ENCODE measurements at places on chromosomes 13 and 19.

- DNase-seq, result no peak
Observed at GRCh38 chr19:7637374-7638256, 705 bp downstream of the STXBP2 start.

DNA sequence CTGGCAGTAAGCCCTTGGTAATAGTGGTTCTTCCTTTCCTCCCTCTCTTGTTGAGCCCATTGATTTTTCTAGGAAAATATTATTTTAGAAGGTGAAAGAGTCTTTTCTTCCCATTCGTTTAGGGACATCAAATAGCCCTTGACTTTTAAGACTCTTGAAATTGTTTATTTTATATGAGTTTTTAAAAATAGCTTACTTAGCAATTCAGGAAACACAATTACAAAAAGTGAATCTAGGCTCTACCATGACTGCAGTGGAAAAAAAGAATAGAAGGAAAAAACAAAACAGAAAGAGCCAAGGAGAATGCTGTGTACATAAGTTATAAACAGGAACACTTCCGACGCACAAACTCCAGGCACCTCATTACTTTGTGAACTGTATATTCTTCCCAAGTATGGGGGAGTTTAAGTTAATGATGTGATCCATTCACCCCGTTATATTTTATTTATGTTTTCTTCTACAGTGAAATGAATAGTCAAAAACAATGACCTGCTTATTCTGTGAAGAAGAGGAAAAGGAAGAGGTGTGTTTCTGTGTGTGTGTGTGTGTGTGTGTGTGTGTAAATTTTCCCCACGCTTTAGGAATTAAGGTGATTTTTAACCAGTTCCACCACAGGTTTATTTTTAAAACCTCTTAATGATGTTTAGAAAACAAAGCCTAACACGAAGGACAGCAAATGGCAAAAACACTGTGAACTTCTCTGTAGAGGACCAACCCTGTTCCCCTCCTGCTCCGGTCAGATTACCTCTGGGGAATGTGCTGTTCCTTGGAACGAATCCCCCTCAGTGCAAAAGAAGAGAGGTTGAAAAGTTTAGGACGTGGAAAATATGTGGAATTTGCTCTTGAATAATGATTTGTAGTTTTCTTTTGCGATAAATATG lies 266.3 kb downstream of the KLF5 start:
- no peak for DNase-seq

GRCh38 chr19:1465191-1466016 lies 13.6 kb downstream of the C19orf25 start:
- DNase-seq, result no peak

DNA sequence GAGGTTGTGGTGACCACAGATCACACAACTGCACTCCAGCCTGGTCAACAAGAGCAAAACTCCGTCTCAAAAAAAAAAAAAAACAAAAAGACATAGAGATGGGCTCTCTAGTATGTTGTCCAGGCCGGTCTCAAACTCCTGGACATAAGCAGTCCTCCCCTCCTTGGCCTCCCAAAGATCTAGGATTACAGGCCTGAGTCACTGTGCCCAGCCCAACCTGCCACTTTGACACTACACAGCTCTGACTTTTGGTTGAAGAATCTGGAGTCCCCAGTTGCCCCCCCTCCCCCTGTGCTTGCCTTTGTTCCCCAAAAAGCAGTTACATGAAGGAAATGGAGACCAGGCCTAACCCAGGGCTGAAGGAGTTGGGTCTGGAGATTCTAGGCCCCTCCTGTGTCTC lies 12.9 kb downstream of the CARM1 start:
- DNase-seq, result no peak

- no peak for DNase-seq
Observed at GRCh38 chr19:1540365-1540925, 16.6 kb downstream of the PLK5 start.

- no peak for DNase-seq
Observed at GRCh38 chr19:33830264-33830663, 33.6 kb downstream of the KCTD15 start.

DNA sequence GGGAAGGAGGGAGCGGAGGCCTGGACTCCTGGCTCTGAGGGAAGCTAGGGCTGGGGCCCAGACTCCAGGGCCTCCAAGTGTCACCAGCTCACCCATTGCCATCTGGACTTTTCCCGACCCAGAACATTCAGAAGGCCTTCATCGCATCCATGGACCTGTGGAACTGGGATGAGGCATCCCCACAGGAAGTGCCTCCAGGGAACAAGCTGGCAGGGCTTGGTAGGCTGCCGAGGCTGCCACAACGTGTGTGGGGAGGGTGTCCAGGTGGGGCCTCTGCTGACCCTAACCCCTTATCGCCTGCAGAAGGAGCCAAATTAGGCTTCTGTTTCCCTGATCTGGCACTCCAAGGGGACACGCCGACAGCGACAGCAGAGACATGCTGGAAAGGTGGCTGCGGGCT lies 767 bp downstream of the ETV2 start:
- DNase-seq, result no peak

- DNase-seq, result no peak
Observed at GRCh38 chr13:42649141-42649540, 75.2 kb downstream of the TNFSF11 start.

DNA sequence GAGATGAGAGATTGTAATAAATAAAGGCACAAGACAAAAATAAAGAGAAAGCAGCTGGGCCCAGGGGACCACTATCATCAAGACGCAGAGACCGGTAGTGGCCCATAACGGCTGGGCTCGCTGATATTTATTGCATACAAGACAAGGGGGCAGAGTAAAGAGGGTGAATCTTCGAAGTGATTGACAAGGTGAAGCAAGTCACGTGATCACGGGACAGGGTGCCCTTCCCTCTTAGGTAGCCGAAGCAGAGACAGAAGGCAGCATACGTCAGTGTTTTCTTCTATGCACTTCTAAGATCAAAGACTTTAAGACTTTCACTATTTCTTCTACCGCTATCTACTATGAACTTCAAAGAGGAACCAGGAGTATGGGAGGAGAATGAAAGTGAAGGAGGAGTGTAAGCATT lies 4.6 kb upstream of the PRKCG start:
- no peak for DNase-seq

GRCh38 chr19:48351341-48351752 lies 12.4 kb downstream of the TMEM143 start:
- DNase-seq, result peak; percentile 49

- no peak for DNase-seq
Observed at GRCh38 chr19:35117116-35117515, 1.5 kb downstream of the FXYD3 start.

DNA sequence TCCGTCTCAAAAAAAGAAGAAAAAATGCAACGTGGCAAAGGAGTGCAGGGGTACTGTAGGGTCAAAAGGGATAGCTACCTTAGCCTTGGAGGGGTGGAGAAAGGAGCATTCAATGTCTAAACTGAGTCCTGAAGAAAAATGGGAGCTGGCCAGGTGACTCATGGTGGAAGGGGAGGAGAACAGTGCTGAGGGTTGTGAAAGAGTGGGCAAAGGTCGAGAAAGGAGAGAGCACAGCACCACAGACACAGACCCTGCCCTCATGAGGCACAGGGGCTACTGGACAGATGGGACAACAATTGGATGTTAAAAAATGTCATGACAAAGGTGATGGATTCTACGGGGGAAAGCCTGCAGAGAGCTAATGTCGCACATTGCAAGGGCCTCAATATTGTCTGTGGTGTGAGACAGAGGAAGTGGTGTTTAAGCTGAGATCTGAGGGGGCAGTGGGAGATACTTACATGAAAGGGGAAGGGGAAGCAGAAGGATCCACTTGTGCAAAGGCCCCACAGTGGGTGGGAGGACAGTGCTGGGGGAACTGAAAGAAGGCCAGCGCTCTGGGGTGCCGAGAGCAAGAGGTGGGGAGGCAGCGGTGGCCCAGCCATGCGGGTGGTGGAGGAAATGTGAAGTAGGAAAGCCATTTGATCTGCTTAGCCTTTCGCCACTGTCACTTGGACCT lies 42.9 kb upstream of the URAD start:
- DNase-seq, result no peak

- DNase-seq, result no peak
Observed at GRCh38 chr13:59686798-59687394, 476.8 kb downstream of the DIAPH3 start.

GRCh38 chr19:55546011-55546410 lies 668 bp upstream of the SBK3 start:
- DNase-seq, result no peak

- peak; percentile 61 for DNase-seq
Observed at GRCh38 chr13:54261856-54262255, 1233.2 kb downstream of the OLFM4 start.

GRCh38 chr13:42875475-42876269 lies 94.3 kb downstream of the FAM216B start:
- DNase-seq, result peak; percentile 92

DNA sequence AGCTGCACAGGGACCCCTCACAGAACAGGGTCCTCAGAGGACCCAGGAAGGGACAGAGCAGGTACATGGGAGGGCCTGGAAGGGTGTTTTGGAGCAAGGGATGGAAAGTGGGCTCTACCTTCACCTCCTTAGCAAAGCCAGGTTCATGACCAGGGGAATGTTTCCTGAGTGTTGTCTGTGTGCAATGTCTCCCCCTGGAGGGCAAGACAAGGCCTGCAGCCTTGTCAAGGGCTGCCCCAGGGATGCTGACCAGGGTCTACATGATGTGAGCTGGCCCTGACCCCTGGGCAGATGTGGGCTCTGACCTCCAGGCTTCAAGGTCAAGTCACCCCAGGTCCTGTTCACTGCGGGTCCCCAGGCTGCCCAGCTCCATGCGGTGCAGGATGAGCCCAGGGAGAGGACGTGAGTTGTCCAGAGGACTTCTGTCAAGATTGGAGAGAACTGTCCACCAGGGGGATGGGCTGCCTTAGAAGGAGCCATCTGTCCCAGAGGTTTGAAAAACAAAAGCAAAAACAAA lies 1.0 kb upstream of the CEACAM1 start:
- DNase-seq, result peak; percentile 59

DNA sequence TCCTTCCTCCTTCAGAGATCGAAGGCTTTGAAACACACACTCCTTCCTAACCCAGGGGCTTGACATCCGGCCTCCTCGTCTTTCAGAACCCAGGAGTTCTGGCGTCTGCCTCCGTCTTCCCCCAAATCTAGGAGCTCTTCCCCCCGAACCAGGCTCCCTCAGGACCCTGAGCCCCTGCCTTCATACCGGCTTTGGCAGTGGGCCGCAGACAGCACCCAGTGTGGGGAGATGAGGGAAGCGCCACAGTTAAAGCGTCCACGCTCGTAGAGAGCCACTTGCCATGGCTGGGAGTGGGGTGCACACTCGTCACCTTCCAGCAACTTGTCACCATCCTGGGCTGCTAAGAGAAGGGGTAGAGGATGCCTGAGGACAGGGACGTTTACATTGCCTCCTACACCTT lies 3.9 kb upstream of the KLK1 start:
- no peak for DNase-seq

DNA sequence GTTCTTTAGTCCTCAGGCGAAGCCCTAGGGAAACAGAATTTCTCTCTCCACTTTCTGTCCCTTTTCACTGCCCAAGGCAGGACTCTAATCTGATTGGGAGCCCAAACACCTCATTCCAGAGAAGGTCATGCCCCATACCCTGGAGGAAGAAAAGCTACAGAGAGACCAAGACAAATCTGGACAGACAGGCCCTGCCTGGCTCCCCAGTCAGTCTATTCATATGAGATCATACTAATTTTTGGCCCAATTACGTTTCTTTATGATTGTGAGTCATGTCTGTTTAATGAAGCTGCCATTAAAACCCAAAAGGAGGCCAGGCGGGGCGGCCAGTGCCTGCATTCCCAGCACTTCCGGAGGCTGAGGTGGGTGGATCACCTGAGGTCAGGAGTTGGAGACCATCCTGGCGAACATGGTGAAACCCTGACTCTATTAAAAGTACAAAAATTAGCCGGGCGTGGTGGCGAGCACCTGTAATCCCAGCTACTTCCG lies 3.3 kb upstream of the AP3D1 start:
- no peak for DNase-seq

- DNase-seq, result no peak
Observed at GRCh38 chr19:54426291-54426931, 11.1 kb downstream of the TTYH1 start.

- peak; percentile 28 for DNase-seq
Observed at GRCh38 chr13:39676315-39676876, 20.9 kb downstream of the COG6 start.

DNA sequence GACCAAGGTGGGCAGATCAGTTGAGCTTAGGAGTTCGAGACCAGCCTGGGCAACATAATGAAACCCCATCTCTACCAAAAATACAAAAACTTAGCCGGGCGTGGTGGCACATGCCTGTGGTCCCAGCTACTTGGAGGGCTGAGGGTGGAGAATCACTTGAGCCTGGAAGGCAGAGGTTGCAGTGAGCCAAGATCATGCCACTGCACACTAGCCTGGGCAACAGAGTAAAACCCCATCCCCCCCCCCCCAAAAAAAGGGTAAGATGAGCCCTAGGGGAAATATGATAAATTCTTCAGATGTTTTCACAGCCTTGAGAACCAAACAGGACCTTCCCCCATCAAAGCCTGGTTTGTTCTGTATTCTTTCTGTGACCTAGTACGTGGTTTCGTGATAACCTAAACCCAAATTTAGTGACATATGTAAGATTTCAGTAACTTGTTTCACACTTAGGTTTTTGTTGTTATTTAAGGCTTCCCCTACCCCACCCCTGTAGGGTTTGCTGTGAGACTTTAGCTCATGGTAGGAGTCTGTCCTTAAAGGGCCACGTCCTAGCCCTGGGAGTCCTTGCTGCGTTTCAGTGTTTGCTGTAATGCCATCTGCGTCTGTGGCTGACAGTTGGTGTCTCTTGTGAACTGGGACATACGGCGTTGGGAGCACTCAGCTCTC lies 49.6 kb downstream of the MYO9B start:
- peak; percentile 100 for DNase-seq

DNA sequence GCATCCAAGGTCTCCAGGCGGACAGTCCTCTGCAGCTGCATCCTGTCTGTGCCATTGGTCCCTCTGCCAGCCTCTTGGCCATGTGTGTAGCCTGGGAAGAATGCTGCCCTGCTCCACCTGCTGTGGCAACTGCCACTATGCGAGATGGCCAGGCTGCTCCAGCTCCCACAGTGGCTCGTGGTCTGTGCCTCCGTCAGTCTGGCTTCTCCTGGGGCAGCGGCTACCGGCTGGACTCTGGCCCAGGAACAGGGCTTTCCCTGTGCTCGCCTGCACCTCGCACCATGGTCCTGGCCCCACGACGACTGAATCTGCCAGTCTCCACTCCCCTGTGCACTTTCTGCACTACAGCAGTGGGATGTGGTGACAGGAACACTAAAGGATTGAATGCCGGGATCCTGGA lies 26.7 kb upstream of the FFAR2 start:
- DNase-seq, result no peak

Measured in foreskin melanocyte (primary cell).